ENCODE measurements at places on chromosomes 1 and 21. TPM values are rescaled to one million over a fixed set of nuclear protein-coding genes. Genes with fewer than 3 reads are reported as not detected.

Gene LINGO4
- total RNA-seq, result not detected

Gene PIGR
- 3.5 TPM for total RNA-seq

Gene PIGK
- total RNA-seq, result 21.1 TPM

Gene KIAA0040
- total RNA-seq, result 1.00 TPM

Gene ABL2
- 28.1 TPM for total RNA-seq

Gene KCNH1
- 12.1 TPM for total RNA-seq

Gene EMC1
- total RNA-seq, result 70.7 TPM

Gene CSF3R
- total RNA-seq, result 3.4 TPM

Gene FAM3B
- total RNA-seq, result not detected

Gene MYOC
- total RNA-seq, result 0.27 TPM

Gene F13B
- total RNA-seq, result not detected

Gene LRP8
- 74.2 TPM for total RNA-seq

Gene S100A6
- total RNA-seq, result 21.5 TPM

Gene ANGPTL3
- not detected for total RNA-seq

Gene RNU1-4
- total RNA-seq, result 40,842 TPM

Gene DCAF6
- 52.2 TPM for total RNA-seq

Gene AADACL3
- total RNA-seq, result not detected

Gene FAM89A
- total RNA-seq, result 13.8 TPM

Gene ZNF695
- 11.9 TPM for total RNA-seq

Gene PRRX1
- total RNA-seq, result 13.3 TPM

Gene GJC2
- total RNA-seq, result 0.73 TPM

Gene MANEAL
- 23.2 TPM for total RNA-seq

Gene INSRR
- 0.36 TPM for total RNA-seq
